ENCODE measurements at places on chromosomes 1 and 21.

DNA sequence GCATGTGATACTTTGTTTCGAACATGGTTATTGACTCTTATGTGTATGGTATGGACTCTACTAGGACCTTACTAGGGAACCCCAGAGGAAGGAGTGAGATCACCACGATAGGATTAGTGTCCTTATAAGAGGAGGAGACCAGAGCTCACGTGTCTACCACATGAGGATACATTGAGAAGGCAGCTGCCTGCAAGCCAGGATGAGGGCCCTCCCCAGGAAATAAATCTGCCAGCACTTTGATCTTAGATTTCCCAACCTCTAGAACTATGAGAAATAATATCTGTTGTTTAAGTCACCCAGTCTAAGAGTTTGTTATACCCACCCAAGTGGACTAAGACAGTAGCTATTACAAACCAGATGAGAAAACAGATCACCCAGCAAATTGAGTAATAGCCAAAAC, 559.3 kb upstream of the USP24 start:
- no peak for DNase-seq

- DNase-seq, result no peak
Observed at GRCh38 chr1:99827970-99828369, 22.2 kb upstream of the AGL start.

DNA sequence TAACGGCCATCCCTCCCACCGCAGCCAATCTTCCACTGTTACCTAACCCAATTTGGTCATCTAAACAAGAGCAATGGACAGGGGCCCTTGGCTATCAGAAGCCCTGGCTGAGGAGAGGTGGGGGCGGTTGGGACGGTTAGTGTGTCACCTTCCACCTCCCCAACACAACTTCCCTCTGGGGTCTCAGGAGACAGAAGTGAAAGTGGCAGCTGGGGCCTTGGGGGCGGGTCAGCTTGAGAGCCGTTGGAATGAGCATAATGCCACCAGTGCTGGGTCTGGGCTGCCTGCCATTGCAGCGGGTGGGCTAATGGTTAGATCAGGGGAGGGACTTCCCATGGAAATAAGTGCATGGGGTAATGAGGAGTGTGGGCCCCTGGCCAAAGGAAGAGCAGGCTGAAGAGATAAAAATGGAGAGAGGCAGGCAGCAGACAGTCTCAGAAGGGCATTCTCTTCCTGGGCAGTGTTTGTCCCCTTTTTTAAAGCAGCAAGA, 7.9 kb downstream of the MEF2D start:
- DNase-seq, result no peak

- no peak for DNase-seq
Observed at GRCh38 chr1:172948457-172948856, 102.3 kb downstream of the TNFSF18 start.

DNA sequence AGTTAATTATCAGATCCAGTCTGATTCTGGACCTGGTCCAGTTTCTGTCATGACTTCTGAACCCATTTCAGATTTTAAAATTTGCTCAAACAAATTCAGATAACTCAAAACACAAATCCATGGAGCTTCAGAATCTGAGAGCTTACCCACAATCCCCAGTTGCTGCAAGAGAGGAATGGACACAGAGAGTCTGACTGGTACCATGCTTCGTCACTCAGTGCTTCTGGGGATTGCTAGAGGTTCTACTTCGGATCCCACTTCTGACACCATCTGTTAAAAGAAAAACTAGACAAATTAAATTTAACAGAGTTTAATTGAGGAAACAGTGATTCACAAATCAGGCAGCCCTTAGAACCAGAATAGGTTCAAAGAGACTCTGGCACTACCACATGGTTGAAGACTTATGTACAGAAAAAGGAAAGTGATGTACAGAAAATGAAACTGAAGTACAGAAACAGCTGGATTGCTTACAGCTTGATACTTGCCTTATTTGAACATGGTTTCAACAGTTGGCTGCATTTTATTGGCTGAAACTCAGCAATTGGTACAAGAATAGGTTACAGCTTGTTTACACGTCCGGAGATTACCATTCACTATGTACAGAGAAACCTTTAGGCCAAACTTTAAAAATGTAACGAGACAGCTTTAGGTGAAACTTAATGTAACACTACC, 60.7 kb upstream of the TEKT2 start:
- no peak for DNase-seq

- no peak for DNase-seq
Observed at GRCh38 chr1:12477314-12477713, 140.7 kb downstream of the DHRS3 start.

- peak; percentile 75 for DNase-seq
Observed at GRCh38 chr1:9687120-9687873, 35.8 kb downstream of the PIK3CD start.

DNA sequence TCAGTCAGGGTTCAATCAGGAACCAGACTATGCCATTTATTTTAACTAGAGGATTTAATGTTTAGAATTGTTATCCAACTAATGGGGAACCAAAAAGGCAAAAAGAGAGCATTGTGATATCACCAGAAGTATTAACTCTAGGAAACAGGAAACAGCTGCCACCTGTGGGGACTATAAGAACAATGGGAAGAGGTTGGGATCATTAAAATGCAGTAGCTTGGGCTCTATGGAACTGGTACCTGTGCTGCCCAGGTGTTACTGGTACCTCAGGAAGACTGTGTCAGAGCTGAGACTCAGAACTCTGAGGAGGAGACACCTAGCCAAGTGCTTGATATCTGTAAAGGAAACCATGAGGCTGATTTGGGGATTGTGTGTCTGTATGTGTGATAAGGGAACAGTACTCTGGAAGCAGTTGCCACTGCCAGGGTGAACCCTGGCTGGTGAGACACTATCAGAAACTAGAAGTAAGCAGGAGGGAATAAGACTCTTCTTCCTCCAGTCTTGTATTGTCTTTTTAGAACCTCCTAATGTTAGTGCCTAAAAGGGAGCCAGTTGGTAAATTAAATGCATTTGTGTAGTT, 49.4 kb downstream of the MAN1A2 start:
- no peak for DNase-seq

DNA sequence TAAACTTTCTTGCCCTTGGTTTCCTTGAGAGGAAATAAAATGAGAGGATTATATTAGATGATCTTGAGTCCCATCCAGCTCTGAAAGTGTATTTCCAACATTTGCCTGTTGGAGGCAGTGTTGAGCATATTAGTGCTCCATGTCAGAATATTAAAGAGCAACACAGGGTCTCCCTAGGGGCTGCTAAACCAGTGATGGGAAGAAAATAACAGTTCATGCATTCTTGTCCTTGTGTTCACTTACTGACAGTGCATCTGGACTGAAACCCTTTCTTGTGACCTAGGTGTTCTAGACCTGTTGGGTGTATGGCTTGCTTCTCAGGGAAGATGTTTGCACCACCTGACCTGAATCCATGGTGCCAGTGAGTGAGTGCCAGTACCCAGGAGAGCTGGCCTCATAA, 124.7 kb upstream of the KIAA0040 start:
- peak; percentile 67 for DNase-seq

Measured in H1 (cell line).